BE2C (cell line): ENCODE measurements at places on chromosomes 5 and 9.

- no peak for DNase-seq
Measured at GRCh38 chr9:111052791-111053190, 14.5 kb upstream of the LPAR1 start.

GRCh38 chr9:135815830-135816650 is 91.3 kb downstream of the CAMSAP1 start:
- DNase-seq = no peak

DNA sequence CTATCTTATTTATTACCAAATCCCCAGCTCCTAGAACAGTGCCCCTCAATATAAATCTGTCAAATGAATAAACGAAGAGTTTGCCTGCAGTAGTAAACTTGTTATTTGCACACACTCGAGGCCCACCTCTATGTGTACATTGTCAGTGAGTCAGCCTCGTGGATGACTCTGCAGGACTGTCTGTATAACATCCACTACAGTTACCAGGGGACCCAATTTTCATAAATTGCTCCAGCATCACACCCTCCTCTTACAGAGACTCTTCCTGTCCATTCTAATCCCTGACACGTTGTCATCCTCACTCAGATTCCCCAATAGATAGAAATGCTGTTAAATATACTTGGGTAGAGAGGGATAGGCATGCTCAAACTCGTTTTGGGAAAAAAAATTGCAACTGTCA is 478.5 kb downstream of the RAB3C start:
- DNase-seq = no peak

GRCh38 chr9:13144166-13144775 is 135.2 kb downstream of the MPDZ start:
- DNase-seq = no peak

DNA sequence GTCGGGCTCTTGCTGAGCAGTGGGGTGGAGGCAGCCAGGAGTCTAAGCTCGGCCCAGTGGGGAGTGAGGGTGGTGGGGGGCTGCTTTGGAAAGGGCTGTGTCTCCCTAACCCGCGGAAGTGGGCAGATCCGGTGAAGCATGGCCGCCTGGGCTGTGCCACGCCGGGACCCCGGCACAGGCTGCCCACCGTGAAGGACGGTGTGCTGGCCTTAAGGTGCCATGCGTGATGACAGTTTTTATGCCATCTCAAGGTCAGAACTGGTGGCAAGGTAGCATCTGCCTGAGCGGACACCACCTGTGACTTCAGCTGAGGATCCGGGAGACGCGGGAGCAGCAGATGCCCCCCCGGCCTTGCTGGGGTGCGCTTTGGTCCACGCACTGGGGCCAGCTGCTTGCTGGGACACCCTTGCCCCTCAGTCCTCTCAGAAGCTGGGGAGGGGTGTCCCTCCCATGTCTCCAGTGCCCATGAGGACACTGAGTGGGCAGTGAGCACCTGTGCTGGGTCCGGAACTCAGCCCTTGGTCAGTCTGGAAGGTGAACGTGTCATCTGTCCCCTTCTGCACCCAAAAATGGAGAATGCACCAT is 53.9 kb downstream of the AHRR start:
- DNase-seq = no peak

GRCh38 chr5:156329171-156329611 is 2.2 kb downstream of the SGCD start:
- DNase-seq = no peak

- DNase-seq = no peak
Measured at GRCh38 chr5:64688965-64689364, 1.3 kb upstream of the SHISAL2B start.

- DNase-seq = peak; percentile 11
Measured at GRCh38 chr5:63686938-63687337, 275.3 kb downstream of the HTR1A start.

- peak; percentile 89 for DNase-seq
Measured at GRCh38 chr9:16191691-16192402, 639.0 kb downstream of the CCDC171 start.

DNA sequence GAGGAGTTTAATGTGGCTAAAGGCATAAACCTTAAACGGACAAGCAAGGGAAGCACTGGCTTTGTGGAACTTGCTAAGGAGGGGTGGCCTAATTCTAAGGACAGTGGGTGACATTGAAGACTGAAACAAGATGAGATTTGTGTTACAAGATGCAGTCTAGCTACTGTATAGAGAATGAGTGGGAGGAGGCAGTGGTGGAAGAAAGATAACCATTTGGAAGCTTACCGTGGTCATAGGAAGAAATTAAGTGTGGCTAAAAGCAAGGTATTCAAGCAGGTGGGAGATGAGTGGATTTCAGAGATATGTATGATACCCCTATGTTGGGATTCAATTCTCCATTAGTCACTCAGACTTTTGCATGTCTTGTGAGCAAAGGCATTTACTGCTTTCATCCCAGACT is 4.6 kb downstream of the PAM start:
- DNase-seq = no peak

- peak; percentile 32 for DNase-seq
Measured at GRCh38 chr9:95009459-95009858, 283.0 kb downstream of the AOPEP start.

GRCh38 chr9:12988258-12988657 is 213.4 kb downstream of the LURAP1L start:
- no peak for DNase-seq

DNA sequence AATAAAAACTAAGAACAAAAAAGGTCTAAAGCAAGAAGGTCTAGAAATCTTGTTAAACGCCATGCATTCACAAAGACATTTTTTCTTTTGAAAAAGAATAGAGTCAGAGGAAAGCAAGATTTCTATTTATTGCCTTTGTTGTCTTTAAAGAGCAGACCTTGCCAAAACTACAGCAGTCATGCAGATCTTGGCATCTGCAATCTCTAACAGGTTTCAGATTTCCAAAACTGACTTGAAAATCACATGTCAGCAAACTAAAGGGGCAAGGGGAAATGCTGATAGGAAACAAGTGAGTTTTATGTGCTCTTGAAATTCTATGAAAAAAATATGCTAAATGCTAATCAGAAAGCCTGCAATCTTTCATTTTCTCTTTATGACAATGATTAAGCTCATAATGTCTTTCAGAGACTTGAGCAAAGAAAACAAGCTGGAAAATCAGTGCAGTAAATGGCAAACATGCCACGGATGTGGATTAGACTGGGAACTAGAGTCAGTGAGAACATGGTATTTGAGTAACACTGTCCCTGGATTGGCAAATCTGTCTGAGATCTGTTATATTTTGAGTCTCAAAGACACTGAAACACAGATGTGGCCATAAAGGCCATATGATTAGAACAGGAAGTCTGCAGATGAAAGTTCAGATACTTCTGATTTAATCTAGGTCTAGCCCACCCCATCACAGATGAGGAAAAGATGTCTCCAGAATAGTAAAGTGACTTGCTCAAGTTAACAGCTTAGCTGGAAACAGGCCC is 361.4 kb upstream of the RPS23 start:
- DNase-seq = no peak

DNA sequence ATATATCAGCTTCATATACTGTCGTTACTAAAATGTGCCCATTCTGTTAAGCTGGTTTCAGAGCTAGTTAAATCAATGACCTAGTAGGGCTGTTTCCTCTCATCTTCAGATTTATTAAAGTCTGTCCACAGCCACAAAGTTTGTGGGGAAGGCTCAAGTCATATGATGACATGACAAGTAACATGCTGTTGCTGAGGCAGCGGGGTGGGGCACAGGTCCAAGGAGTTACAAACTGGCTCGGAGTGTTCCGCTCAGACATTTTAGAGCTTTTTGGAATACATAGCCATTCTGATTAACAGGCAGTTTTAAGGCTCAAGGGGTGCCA is 2.7 kb upstream of the ANP32B start:
- DNase-seq = no peak

GRCh38 chr5:112983363-112983762 is 6.8 kb downstream of the DCP2 start:
- no peak for DNase-seq

DNA sequence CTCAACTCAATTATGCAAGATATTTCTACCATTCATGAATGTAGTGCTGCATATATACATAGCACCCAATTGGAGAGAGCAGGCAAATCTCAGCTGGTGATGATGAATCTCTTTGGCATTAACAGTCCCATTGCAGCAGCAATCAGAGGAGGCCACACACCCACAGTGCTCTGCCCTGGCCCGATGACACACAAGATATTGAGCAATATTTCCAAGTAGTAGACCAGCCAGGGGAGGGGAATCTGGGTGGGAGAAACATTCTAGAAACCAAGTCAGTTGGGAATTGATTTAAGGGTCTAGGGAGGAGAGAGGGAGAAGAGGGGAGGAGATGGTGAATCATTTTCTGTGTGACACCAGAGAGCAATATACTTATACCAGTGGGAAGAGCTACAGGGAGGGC is 14.9 kb upstream of the C5orf63 start:
- no peak for DNase-seq

DNA sequence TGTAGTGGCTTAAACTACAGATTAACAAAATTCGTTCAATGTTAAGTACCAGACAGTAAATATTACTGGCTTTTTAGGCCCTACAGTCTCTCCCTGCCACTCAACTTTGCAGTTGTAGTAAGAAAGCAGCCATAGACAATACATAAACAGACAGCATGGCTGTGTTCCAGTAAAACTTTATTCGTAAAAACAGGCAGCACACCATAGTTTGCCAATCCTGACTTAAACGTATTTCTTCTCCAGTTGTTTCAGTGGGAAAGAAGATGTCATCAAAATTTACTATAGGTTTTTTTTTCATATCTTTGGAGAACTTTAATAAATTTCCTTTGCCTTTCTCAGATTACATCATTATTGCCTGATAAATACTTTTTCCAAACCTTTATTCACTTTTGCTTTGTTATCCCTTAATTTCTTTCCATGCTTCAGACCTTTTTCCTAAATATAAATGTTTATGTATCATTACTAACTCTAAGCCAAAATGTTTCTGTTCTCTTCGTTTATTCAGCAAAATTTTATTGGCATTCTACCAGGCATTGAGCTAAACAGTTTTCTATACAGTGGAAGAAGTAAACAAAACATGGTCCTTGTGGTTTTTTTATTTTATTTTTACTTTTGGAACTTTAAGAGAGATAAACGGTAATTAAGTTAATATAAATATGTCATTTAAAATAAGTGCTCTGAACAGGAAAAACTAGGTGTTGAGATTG is 64.5 kb downstream of the SLF1 start:
- DNase-seq = no peak

DNA sequence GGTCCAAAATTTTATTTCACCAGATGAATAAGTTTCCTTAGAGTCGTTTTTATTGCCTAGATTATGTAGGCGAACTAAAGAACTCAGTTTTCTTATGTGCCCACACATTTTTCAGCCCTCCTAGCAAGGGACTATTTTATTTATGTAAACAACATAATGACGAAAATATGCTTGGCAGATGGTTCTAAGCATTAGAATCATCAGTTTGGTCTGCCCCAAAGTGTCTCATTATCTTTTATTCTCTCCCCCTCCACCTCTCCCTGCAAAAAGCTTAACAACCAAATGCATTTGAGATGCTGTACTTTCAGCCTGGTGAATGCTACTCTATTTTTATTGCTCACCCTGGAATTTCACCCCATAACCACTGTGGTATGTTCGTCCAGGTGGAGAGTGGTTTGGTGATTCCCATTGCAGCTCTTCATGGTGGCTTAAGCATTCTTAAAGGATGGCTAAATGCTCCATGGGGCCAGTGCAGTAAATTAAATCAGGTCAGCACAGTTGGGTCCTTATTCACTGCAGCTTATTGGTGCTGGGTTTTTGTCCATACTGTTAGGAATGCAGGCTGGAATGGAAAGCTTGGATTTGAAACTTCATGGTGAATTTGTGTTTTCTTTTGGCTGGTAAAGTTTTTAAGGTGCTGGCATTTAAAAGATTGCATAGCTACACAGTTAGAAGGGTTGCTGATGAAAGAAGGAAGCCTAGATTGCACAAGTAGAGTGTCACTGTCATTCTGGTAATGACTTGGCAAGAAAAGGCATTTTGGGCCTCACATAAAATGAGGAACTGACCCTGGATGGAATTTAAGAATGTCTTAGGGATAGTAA is 39.2 kb downstream of the TLE4 start:
- DNase-seq = no peak

- DNase-seq = no peak
Measured at GRCh38 chr9:116741086-116741740, 54.1 kb downstream of the TRIM32 start.

GRCh38 chr9:113886466-113886865 is 10.4 kb downstream of the ZNF618 start:
- no peak for DNase-seq

DNA sequence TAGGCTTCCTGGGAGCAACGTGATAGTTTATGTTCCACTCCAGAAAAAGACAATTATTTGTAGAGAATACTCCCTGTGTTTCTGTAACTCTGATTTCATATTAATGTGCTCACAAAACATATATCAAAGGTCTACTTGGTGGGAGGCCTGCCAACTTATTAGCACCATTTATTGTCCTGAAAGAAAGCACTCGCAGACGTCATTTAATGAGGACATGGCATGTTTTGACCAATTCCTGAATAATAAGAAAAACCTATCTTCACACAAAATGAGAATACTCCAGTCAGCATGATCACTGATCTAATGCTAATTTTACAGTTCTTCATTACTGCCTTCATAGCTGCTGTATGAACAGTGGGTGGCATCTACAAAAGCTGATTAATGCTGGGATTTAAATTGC is 46.4 kb upstream of the RASEF start:
- no peak for DNase-seq

GRCh38 chr5:105878402-105878801 is 1792.3 kb downstream of the EFNA5 start:
- DNase-seq = no peak

GRCh38 chr9:128068386-128069205 is 564 bp downstream of the SLC25A25 start:
- DNase-seq = no peak
